ENCODE measurements at places on chromosomes 7 and 10.

- no peak for DNase-seq
These were observed 130.0 kb downstream of the THSD7A start for GRCh38 chr7:11701829-11702560.

DNA sequence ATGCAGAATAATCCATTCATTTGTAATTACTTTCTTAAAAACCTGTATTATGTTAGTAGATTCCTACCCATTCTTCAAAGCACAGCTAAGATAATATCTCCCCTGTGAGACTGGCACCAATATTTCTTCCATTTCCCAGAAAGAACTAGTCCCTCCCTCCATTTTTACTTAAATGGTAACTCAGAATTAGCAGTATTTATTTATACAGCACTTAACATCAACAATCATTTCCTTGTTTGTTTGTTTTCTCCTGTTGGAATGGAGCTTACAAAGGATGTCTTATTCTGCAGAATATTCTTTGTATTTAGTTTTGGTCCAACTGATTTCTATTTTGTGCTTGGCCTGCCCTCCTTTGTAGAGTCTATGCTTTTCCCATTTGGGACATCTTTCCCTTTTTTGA lies 32.1 kb upstream of the PTPN12 start:
- no peak for DNase-seq

- no peak for DNase-seq
These were observed 6.6 kb upstream of the PON1 start for GRCh38 chr7:95330961-95331337.

DNA sequence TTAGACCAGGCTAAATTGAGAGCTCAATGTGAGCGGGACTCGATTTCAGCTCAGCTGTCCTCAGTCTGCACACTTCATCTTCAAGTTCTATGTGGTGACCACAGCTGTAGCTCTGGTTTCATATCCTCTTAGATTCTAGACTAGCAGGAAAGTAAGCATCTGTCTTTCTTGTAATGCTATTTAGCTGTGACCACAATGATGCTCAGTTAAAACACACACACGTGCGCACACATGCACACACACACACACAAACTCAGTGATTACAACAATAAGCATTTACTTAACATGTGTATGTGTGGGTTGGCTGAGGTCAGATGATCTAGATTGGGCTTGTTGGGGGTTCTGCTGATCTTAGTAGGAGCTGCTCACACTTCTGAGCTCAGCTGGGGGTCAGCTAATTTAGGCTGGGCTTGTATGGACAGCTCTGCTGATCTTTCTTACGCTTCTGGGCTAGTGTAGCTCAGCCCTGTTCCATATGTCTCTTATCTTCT lies 82.5 kb downstream of the ZNF365 start:
- DNase-seq, result no peak

GRCh38 chr7:4288791-4289394 lies 393.2 kb upstream of the FOXK1 start:
- DNase-seq, result no peak

- no peak for DNase-seq
These were observed 259.6 kb downstream of the RPS24 start for GRCh38 chr10:78292982-78293865.

GRCh38 chr7:5420881-5421713 lies 2.5 kb downstream of the TNRC18 start:
- DNase-seq, result no peak

DNA sequence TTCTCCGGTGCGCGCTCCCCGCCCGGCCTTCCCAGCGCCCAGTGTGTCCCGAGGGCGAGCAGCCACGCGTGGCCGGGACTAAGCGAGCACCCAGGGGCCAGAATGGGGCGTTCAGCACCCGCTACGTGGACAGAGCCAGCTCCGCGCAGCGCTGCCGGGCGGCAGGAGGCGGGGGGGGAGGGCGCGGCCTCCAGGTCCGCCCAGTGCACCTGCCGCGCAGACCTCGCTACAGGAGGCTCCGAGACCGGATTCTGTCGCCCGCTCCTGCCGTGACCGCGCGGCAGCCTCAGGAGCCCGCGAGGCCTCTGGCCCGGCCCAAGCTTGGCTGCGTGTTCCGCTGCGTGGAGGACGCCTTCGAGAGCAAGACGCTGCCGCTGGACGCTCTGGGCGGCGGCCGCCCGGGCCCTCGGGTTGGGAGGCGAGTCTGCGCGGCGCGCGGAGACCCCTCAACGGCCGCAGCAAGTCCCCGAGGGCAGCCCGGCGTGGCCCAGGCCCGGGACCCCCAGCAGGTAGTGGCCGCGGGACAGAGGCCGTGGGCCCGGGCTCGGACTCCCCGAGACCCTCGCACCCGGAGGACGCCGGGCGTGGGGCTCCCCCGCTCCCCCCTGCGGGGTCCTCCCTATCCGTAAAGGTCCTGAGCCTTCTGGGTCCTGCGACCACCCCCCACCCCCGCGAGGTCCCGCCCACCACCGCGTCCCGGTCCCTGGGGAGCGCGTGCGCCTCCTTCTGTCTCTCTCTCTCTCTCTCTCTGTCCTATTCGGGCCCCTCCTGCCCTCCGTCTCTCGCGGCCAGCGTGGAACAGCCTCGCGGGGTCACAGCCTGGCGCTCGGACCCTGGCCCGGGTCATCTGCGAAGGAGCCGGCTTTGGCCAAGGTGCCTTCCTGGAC lies 904 bp upstream of the DPYSL4 start:
- DNase-seq, result peak; percentile 21

DNA sequence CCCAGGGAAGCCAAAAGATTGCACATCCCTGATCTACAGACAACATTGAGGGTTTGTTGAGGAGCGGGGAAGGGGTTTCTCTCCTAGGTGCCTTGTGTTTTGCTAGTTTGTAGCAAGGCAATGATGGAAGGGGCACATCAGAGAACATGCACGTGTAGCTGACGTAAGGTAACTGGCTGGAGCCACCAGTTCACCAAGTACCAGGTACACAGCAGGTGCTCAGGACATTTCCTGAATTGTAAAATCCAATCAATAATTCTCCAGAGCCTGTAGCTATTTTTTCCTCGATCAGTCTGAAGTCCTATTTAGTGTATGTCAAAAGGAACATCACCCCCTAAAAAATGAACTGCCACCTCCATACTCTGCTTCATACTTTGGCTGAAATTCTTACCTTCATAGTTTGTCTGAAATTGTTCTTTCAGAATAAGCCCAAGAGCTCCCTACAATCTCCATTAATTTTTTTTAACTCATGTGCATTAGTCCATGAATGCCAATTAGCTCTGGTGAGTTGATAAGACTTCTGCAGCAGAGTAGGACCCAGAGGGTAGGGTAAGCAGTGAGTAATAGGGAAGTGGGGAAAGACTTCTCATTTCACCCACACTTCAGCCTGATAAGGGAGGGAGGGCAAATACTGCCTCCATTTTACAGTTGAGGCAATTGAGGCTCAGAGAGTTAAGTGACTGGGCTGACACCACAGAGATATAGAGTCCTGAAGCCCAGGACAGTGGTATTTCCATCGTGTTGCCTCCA lies 36.0 kb upstream of the SLC26A3 start:
- no peak for DNase-seq

DNA sequence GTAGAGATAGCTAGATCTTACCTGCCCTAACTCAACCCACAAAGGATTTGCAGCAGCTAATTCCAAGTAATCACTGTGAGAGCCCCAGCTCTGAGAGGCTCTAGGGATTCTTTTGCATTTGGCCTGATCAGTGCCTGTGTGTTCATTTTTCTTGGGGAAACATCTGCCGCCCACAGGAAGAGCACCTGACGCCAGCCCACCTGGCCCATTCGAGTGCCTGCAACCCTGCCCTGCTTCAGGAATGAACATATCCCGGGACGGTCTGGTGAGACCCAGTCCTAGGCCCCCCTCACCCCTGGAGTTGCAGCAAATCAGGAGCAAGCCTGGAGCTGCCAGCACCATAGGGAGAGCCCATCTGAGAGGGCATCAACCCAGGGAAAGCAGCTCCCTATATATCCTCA lies 38.8 kb downstream of the GSDME start:
- DNase-seq, result no peak

DNA sequence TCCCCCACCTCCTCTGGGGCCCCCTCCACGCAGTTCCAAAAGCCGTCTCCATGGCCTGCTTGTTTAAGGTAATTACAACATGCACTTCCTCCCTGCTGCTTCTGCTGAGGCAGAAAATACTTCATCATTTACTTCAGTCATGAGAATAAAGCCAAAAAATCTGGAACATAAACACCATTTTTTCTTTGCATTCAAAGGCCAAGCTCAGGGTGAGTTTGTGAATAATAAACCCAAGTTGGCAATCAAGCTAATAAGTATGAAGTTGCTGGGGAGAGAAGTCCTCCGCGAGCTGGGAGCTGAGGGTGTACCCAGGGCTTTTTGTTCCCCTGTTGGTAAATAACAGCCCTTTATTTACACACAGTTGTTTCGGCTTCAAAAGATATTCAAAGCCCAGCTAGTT lies 70.5 kb downstream of the FAM204A start:
- no peak for DNase-seq

GRCh38 chr10:77226853-77227565 lies 410.6 kb downstream of the KCNMA1 start:
- DNase-seq, result no peak

- DNase-seq, result no peak
These were observed 259.6 kb downstream of the SUGCT start for GRCh38 chr7:40394400-40394799.

DNA sequence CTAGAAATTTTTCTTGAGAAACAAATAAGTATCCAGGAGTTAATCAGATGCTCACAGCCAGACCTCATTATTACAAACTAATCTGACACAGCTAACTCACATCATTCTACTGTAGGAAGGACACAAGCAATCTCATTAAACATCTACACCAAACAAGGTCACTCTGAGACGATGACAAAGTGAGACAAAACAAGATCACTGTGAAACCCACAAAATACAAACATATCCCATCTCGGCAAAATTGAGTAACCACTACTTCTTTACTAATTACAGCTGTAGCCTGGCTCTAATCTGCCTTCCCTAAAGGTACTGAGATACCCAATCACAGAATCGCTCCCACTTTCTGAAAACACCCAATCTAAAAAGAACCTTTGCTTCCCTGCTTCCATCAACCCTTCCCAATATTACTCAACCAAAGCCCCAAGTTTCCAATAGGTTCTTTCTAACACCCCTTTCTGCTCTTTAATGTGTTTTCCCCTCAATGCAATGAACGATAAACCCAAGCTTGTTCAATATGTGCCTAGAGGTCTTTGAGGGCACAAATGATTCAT lies 26.9 kb downstream of the CCDC6 start:
- DNase-seq, result no peak

DNA sequence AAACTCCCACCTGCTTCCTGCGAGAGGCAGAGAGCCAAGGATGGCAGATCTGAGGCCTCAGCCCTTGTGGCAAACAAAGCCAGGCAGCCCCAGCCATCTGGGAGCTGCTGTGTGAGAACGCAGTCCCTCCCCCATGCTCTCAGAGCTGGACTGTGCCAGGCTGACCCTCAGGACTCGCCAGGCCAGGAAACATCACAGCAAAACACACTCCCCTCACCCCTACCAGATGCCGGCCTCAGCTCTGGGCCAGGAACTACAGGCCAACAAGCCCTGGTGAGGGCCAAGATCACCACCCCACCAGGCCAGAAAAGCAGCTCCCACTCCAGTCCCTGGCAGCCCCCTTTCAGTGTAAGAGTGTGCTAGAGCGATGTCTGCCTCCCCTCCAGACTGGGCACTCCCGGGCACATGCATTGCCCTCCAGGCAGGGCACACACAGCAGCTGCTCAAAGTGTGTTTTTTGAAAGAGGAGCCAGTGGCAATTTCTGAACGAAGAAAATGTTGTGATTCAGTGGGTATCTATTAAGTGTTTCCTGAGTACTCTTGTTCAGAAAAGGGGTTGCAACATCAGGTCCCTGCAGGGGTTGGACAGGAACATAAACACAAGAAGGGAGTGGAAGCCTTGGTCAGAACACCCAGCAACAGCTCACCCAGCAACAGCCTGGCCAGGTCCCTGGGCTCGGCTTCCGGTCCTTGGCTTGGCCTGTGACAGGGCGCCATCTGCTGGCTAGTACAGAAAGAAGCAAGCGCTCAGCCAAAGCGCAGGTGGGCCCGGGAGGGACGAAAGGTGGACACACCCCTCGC lies 18.3 kb downstream of the LRRC20 start:
- DNase-seq, result peak; percentile 75

- no peak for DNase-seq
These were observed 193.6 kb downstream of the MBL2 start for GRCh38 chr10:52578871-52579405.

- DNase-seq, result no peak
These were observed 166.9 kb downstream of the PARD3 start for GRCh38 chr10:34647875-34648865.

DNA sequence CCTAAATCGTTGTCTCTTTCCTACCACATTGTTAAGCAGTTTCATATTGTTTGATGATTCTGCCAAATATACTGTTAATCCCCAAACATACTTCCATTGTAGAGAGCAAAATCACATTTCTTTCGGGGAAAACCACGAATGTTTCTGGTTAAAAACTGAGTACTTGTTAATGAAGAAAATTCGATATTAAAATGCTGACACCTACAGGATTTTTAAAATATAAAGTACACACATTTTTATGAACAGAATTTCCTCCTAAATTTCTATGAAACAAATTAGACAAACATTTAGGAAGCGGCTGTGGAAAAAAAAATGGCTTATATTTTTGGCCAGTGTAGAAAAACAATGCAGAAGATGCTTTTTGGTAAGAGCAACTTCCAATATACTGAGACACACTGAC lies 68.8 kb downstream of the IDE start:
- DNase-seq, result no peak

DNA sequence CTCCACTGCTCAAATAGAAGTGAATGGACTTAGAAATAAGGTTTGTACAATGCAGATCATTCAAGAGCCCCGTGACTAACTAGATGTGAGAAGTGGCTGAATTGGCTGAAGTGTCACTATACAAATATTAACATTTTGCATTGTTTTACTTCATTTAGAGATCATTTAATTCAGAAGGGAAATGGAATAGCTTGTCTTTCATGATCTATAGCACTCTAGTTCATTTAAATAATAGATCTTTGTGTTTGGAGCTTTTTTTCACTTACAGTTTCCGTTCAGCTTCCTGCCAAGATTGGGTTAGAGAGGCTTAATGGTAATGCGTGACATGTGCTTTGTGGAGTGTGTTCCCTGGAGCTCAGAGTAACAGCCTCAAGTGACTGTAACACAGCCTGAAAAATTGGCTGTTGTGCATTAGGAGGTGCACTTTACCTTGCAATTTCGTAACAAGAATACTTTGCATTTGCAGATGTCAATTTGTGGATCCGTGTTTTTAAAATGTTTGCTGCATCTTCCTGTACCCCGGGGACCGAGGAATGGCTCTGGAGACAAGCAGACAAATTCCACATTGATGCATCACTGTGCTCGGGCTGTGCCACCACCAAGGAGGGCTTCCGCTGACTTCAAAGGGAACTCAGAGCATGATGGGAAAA lies 170.3 kb downstream of the NRP1 start:
- no peak for DNase-seq

Measured in activated T-helper 9 cell treated with anti-CD3 and anti-CD28 coated beads, Interleukin-2, amount 50 U/mL, for 16 hours (primary cell).